Esophagus muscularis mucosa (tissue), 4 donors: ENCODE measurements at places on chromosomes 12 and 14. TPM values are rescaled to one million over a fixed set of nuclear protein-coding genes. Genes with fewer than 3 reads are reported as not detected.

The PLA2G1B gene
- total RNA-seq, result not detected

The PMCH gene
- not detected for total RNA-seq

The AVPR1A gene
- 9.3 TPM for total RNA-seq

DNA sequence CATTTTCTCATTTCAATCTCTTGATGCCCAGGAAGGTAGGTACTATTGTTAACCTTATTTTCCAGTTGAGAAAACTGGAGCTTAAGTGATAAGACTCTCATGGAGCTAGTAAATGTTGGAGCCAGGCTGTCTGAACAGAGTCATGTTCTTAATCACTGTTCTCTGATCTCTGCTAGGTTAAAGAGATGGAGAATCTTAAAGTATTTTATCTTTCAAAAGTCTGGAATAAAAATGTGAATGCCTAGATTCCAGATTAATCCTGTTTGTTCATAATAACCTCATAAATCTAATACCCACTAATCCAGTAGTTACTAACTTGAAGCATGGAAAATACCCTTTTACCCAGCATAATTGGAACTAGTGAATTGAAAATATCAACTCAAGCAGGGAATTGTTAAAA lies 341.0 kb upstream of the RGS6 start:
- DNase-seq, result no peak
- H3K27me3 ChIP-seq, result no peaks in the 10 kb centered on the region
- no peak overlapping the region for H3K4me3 ChIP-seq

- H3K4me3 ChIP-seq, result peak overlapping the region; percentile 79
- no peaks in the 10 kb centered on the region for H3K36me3 ChIP-seq
- DNase-seq, result no peak
- H3K27ac ChIP-seq, result peak overlapping the region; percentile 77
These were observed 324 bp downstream of the POLE start for GRCh38 chr12:132686825-132687210.

DNA sequence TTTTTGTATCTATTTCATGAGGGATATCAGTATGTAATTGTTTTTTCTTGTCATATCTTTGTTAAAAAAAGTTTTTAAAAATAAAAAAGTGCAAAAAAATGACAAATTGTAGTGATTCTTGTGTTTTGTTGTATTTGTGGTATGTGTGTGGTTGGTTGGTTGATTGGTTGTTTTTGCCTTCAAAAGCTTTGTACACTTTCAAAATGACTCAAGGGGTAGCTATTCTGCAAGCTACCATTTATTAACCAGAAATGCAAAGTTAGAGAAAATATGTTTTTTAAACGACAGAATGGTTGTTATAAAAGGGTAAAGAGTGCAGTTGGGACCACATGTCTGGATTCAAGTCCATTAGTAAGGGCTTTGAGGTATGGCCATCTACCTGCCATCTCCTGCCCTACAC lies 119.3 kb downstream of the SLC35F4 start:
- H3K4me3 ChIP-seq, result no peak overlapping the region
- no peaks in the 10 kb centered on the region for H3K27me3 ChIP-seq
- no peaks in the 10 kb centered on the region for H3K36me3 ChIP-seq
- DNase-seq, result no peak
- H3K4me1 ChIP-seq, result no peaks in the 10 kb centered on the region

GRCh38 chr14:94850309-94851211 lies 80.6 kb upstream of the GSC start:
- no peaks in the 10 kb centered on the region for H3K36me3 ChIP-seq
- no peak overlapping the region for H3K4me3 ChIP-seq
- peaks cover 9% of the 10 kb centered on the region for H3K4me1 ChIP-seq

DNA sequence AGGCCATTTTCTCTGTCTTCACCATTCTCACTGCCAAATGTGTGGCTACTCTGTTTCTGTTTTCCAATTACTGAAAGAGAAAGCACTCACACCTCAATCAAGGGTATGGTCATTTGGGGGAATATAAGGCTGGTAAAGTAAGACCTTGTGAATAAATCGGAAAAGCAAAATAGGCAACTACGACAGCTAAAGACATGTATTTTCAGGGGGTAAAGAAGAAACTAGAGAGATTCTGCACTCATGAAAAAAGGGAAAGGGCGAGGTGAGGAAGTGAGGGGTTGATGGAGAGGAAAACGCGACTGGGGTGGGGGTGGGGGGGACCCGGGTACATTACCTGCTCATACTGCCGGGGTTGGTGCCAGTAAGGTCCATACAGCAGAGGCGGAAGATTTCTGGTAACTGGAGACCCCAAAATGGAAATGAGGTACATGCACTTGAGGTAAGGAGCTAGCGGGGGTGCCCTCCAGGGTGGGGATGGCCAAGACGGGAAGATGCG lies 19.3 kb downstream of the CHD8 start:
- H3K4me1 ChIP-seq, result peaks cover 33% of the 10 kb centered on the region
- peaks cover 1% of the 10 kb centered on the region for H3K36me3 ChIP-seq
- H3K27ac ChIP-seq, result peak overlapping the region; percentile 88

DNA sequence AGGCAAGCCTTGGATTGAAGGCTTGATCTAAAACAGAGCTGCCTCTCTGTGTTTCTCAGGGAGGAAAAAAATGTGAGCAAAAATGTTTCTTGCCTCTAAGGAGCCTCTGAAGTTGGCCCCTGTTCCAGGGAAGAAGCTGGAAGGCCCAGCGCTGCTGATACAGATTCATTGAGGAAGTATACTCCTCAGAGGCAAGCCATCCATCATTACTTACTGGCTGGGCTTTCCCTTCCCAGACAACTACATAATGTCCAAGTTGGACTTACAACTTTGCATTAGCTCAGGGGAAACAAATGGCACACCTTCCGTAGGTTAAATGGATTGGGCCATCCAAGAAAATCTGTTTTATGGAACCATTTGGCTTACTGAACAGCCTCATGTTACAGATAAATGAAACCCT lies 263.7 kb upstream of the SEL1L start:
- no peaks in the 10 kb centered on the region for H3K27me3 ChIP-seq
- peaks cover 11% of the 10 kb centered on the region for H3K4me1 ChIP-seq
- no peaks in the 10 kb centered on the region for H3K36me3 ChIP-seq
- DNase-seq, result no peak
- no peak overlapping the region for H3K27ac ChIP-seq

DNA sequence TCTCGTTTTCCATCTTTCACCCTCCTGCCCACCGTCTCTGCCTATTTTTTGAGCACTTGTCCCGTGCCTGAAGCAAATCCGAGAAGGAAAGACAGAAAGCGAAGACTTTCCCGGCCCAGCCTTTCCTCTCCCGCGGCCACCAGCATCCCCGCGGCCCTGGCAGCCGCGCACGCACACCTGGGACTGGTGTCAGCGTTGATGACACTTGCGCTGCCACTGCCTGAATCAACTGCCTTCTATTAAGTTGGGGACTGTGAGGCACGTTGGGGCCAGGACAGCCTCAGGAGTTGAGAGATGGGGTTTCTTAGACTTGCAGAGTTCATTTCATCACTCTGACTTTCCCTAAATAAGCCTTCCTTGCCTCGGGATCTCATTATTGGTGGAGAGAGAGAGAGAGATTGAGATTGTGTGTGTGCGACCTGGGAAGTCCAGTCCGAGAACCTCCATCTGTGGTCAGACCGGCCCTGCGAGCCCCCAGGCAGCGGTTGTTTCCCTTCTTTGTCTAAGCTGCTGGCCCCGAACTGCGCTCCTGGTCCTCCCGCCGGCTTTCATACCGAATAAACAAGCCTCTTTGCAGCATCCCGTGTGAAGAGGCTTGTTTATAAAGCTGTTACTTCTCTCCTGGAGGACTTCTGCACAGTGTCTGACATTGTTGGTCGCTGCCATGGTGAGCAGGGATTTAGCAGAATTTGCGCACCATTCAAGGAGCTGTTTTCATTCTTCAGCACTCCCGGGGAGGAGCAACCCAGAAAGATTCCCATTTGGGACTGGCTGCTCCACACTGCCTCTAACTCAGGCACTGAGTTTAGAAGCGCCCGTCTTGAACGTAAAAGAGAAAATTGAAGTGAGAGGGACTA lies 1.5 kb downstream of the PDZRN4 start:
- H3K27me3 ChIP-seq, result peaks cover 7% of the 10 kb centered on the region
- H3K27ac ChIP-seq, result peak overlapping the region; percentile 88
- H3K36me3 ChIP-seq, result no peaks in the 10 kb centered on the region
- peaks cover 66% of the 10 kb centered on the region for H3K4me1 ChIP-seq
